Right ventricle myocardium inferior (tissue), 1 donor: ENCODE measurements at places on chromosomes 4 and X. TPM values are rescaled to one million over a fixed set of nuclear protein-coding genes. Genes with fewer than 3 reads are reported as not detected.

- DNase-seq, result no peak
These were observed 282.8 kb downstream of the PPP1R2C start for GRCh38 chrX:42495139-42495538.

- no peak for DNase-seq
These were observed 2.3 kb upstream of the EMD start for GRCh38 chrX:154376774-154377173.

DNA sequence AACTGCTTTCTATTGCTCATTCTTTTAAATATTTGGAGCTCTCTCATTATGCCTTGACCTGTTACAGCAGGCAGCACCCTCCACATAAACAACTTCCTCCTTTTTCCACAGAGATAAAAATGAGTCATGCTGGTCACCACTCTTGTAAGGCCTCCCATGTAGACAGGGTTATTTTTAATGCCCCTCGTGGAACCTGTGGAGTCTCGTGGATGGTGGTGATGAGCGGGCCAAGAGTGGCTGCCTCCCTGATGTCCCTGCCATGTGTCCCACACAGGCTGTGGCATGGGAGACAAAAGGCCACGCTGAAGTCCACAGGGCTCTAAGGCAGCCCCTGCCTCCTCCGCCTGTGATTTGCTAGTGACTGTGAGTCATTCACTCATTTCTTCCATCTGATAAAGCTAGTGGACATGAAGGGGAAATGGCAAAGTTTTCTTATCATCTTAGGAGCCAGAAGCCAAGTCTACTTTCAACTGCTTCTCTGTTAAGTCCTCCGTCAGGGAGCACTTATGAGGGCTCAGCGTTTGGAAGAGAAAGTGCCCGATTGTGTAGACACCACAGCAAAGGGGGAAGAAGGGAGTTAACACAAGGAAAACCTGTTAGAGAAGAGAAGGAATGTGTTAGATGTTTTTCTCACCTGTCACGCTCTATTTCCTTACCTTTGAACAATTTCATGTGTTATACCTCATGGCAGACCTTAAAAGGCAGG lies 121.6 kb upstream of the FAT1 start:
- no peak for DNase-seq

DNA sequence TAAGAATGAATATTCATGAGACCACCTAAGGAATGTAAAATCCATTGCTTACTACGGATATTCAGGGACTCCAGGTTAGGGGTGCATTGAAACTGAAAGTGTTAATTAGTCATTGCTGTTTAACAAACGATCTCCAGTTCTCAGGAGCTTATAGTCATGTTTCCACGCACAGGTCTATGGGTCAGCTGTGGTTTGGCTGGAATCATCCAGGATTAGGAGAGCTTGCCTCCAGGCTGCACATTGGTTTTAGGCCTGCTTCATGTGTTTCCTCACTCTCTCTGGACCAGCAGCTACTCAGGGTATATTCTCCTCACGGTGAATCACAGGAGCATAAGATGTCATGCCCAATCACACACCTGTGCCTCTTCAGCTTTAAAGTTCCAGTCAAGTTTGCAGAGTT lies 98.9 kb downstream of the ATXN3L start:
- DNase-seq, result no peak

- DNase-seq, result no peak
These were observed 68.2 kb downstream of the ARHGAP10 start for GRCh38 chr4:147799986-147800555.

DNA sequence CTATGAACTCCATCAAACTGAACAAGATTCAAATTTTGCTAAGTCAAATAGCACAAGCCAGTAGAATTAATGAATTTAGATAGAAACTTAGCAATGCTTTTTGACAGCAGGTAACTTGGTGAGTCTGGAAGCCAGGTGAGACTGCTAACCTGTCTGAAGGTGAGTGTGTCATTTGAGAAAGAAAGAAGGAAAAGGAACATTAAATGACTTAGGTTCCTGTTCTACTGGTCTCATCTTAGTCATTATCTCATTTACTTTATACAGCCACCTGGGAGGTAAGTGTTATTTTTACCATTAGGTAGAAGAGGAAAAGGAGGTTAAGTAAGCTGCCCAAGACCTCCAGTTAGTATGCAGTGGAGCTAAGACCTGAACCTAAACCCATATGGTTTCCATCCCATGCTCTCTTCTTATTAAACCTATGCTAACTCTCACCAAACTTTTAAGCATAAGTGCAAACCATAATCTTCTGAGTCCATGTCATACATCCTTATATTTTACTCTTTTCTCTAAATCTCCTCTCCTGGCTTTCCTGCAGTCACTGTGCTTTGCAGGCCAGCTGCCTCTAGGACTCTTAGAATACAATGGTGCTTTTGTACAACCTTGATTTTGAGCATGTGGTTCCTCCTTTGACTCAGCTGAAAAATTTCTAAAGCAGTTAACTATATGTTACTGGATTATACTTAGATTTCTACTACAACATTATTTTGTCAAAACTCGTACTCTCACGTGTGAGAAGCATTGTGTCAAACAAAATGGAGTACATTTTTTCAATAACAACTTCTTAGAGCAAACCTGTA lies 68.5 kb downstream of the ATP10D start:
- no peak for DNase-seq

DNA sequence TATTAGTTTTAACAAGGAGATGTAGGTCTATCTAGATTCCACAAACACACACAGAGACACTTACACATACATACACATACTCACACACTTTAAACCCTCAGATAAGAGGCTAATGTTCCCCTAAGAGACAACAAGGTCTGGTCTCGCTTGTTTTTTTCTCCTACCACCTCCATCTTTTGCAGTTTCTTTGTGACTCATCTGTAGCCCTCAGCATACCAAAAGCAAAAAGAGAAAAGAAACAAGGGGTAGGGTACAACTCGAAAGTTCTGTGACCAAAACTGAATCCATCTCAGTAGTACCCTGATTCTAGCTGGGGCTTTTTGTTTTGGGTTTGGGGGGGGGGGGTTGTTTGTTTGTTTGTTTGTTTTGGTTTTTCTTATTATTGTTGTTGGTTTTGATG lies 12.2 kb upstream of the EXOSC9 start:
- DNase-seq, result no peak

- no peak for DNase-seq
These were observed 7.2 kb upstream of the PPEF2 start for GRCh38 chr4:75909405-75909804.

- DNase-seq, result no peak
These were observed 21.0 kb upstream of the GEMIN8 start for GRCh38 chrX:14050709-14051108.

- no peak for DNase-seq
These were observed 94.1 kb downstream of the COX18 start for GRCh38 chr4:72975488-72975784.

- no peak for DNase-seq
These were observed 61.6 kb downstream of the MSX1 start for GRCh38 chr4:4921077-4921476.

DNA sequence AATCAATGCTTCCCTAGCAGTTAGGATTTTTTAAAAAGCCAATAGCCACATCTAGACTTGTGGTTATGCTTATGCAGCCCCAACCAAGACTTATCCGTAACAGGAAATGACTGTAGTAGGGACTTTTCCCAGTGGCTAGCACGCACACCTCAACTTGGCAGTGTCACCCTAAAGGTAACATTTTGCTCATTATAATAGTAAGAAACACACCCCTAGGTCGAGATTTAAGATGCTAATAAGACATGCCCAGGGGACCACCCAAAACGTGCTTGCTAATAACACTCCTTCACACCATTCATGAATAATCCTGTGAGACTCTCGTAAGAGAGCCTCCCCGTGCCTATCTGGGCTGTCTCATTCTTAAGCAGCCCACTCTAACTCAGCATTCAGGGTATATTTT lies 195.3 kb downstream of the CHIC1 start:
- DNase-seq, result no peak

DNA sequence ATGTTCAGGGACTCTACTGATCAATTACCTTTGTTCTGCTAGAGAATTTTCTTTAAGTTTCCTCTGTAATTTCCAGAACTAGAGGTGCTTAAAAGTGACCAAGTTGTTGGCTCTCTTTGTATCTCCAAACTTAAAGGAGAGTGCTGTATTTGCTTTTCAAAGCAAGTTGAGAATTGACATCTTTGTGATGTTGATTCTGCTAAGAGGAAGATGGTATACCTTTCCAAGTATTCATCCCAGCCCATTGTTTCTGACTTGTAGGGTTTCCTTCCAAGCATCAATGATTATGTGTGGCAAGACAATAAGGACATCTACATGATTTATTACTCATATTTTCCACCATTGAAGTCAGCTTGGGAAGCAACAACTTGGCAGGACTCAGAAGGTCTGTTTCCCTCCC lies 190.6 kb downstream of the GC start:
- no peak for DNase-seq

- no peak for DNase-seq
These were observed 73.1 kb downstream of the MAML3 start for GRCh38 chr4:140080883-140081282.

GRCh38 chr4:110484029-110484428 lies 8.1 kb downstream of the ENPEP start:
- DNase-seq, result no peak

Gene BGN
- total RNA-seq, result 42.2 TPM

Gene UBE2D3
- total RNA-seq, result 261 TPM

Gene PHEX
- total RNA-seq, result 0.08 TPM

Gene TECRL
- total RNA-seq, result 1,120 TPM

Gene ASMT
- total RNA-seq, result not detected
